Urothelium cell line (cell line): ENCODE measurements at places on chromosomes 3 and 15.

- peak; percentile 12 for DNase-seq
These were observed 177.8 kb downstream of the SERPINI1 start for GRCh38 chr3:167913219-167913835.

GRCh38 chr15:70947351-70948335, 55.0 kb downstream of the LRRC49 start:
- DNase-seq = no peak

GRCh38 chr3:138389144-138389601, 40.8 kb downstream of the MRAS start:
- no peak for DNase-seq

GRCh38 chr3:58628823-58629562, 37.6 kb downstream of the FAM3D start:
- no peak for DNase-seq

DNA sequence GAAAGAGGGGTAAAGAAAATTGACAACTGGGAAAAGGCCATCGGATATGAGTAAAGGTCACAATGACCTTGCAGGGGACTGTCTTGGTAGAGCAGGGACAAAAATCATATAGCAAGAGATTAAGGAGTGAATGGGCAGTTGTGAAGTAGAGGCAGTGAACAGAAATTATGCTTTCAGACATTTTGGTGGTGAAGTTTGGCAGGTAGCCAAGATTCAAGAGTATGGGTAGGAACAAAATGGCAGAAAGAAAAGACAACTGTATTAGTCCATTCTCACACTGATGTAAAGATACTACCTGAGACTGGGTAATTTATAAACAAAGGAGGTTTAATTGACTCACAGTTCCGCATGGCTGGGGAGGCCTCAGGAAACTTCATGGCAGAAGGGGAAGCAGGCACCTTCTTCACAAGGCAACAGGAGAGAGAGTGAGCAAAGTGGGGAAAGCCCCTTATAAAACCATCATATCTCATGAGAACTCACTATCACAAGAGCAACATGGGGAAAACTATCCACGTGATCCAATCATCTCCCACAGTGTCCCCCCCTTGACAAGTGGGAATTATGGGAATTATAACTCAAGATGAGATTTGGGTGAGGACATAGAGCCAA, 84.0 kb downstream of the CGNL1 start:
- DNase-seq = no peak

DNA sequence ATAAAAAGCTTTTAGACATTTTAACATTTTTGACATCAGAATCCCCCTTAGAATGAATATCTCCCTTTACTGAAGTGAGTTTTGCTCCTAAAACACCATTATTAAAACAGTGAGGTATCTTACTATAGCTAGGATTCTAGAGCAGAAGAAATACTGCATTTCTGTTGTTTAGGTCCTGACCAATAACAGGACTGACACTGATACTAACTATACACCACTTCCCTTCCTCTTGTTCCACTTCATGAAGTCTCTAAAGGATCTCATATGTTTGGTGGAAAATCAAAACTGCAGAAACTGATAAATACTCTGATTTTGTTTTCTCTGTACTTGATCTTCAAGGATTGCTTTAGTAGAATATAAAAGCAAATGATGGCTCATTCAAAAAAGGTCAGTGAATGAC, 230.7 kb downstream of the SUCLG2 start:
- DNase-seq = no peak

GRCh38 chr3:132273036-132273435, 44.2 kb upstream of the ACP3 start:
- no peak for DNase-seq
